ENCODE measurements at places on chromosomes 16 and 17.

DNA sequence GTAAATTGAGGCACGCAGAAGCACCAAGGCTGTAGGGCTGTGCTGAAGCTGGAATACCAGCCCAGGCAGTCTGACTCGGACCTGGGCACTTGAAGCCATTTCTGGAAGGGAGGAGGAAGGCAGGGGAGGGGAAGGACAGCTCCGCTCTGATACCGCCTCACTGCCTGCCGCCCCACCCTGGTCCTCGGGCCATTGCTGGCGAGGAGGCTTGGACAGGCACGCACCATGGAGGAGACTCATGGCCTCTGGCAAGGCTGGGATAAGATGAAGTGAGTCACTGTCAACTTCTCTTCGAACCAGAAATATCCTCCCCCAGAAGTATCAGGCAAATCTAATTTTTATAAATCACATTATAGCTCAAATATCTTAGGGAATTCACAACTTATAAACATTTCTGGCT, 81.3 kb downstream of the SDK2 start:
- no peak for DNase-seq

DNA sequence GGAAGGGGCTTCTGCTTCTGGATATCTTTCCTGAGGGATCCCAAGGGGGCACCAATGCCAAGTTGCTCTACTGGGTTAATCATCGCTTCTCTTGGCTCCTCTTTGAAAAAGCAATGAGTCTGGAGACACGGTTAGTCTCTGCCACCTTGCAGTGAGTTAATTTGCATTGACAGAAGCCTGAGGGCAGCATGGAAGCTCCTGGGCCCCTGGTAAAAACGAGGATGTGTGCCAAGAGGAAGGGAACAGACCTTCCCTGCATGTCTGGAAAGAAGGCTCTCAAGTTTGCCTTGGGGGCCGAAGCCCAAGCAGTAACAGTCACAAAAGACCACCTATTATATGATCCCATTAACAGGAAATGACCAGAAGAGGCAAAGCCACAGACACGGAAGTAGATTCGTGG, 86.7 kb downstream of the IRX5 start:
- DNase-seq, result peak; percentile 47

DNA sequence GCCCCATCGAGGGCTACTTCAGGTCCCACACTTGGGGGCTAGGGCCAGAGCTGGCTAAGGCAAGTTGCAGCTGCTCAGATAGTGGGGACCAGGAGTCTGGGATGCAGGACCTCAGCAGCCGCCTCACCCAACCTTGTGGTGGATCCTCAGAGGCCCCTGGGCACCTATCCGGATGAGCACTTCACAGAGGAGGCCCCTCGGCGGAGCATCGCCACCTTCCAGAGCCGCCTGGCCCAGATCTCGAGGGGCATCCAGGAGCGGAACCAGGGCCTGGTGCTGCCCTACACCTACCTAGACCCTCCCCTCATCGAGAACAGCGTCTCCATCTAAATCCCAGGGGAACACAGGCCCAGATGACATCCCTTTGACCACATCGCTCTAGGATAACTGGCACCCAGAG, 9.4 kb downstream of the ALOX15B start:
- DNase-seq, result no peak

- DNase-seq, result no peak
Measured at GRCh38 chr17:4488989-4489595, 9.6 kb upstream of the SPNS2 start.

DNA sequence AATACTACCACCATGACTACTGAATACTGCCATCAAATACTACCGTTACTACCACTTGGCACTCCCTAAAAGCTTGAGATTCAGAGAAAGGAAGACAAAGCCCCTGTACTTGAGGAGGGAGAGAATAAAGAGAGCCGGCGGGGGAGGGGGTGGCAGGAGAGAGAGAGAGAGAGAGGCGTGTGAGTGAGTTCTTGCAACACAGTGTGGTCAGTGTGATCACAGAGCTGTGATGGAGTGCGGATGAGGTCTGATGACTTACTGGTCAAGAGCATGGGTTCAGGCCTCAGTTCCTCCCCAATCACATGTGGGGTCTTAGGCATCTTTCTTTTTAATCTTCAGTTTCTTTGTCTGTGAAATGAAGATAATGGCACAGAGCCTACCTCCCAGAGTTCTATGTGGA, 19.2 kb downstream of the PRKCB start:
- DNase-seq, result no peak

DNA sequence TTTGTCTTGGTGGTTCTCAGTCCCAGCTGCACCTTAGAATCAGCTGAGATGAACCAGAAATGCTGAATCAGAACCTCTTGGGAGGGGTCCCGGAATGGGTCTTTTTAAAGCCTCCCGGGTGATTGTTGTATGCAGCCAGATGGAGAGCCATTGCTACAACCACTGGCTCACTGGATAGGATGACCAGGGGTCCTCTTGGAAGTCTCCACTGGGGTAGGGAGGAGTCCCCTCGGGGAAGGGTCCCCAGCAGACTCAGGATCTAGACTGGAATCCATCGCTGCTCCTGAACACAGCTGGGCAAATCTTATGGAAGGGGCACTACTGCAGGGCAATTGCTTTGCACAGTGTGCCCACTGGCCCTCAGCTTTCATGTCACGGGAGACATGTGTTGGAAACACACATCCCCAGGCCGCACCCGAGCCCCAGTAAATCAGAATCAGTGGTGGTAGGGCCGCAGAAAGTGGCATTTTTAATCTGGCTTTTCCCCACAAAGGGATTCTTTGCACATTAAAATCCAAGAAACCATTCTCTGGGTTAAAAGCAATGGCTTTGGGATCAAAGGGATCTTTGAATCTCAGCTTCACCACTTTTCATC, 117.3 kb downstream of the IRX5 start:
- no peak for DNase-seq

- DNase-seq, result no peak
Measured at GRCh38 chr17:80636361-80637018, 91.9 kb downstream of the RPTOR start.

DNA sequence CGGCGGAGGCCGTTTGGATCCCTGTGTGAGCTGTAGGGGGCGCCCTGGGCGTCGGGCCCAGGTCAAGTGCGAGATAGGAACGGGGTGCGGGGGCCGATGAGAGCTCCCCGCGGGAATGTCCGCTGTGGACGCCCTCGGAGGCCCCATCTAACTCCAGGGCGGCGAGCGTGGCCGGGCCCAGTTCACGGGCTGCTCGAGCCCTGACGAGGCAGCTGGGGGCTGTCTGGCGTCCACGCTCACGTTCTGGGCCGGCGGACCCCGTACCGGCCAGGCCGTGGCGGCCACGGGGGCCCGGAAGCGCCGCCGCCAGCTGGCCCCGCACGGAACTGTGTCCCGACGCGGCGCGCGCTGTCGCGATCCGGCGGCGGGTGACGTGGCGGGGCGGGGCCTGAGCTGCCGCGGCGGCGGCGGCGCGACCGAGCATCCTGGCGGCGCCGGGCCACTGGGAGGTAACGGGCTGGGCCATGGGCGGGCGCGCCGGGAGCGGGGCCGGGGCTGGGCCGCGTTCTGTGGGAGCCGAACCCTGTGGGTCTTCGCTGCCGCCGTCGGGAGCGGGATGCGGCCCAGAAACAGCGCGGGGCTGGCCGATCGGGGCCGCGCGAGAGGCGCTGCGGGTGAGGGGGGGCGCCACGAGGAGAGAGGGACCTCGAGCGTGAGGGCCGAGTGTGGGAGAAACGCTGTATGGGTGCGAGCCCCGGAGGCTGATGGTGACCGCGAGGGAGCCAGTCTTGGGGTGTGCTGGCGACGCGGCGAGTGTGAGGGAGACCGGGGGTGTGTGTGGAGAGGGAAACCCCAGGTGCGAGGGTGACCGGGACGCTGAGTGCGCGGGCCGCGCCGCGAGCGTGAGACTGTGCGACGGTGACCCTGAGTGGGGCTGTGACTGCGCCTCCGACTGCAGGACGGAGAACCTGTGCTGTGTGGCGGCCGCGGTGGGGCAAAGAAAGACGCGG, at the start of gene SLC7A6:
Gene SLC7A6, plus strand, starts transcription at position 399 of the 950 bp plus-strand sequence. CDS start 10,201 bp downstream, outside the sequence.
- peak; percentile 93 for DNase-seq

GRCh38 chr17:48001197-48001596, 30.3 kb downstream of the CDK5RAP3 start:
- DNase-seq, result no peak

GRCh38 chr17:39787041-39787440, 49.3 kb downstream of the GRB7 start:
- DNase-seq, result no peak

- DNase-seq, result no peak
Measured at GRCh38 chr17:17387498-17388362, 84.6 kb downstream of the NT5M start.

- no peak for DNase-seq
Measured at GRCh38 chr17:55909776-55910175, 158.9 kb downstream of the PCTP start.

GRCh38 chr17:33387406-33387805, 94.3 kb upstream of the ASIC2 start:
- DNase-seq, result peak; percentile 10
